ENCODE measurements at places on chromosomes 16 and 17. TPM values are rescaled to one million over a fixed set of nuclear protein-coding genes. Genes with fewer than 3 reads are reported as not detected.

- DNase-seq = no peak
Observed at GRCh38 chr16:261031-261691, 14.6 kb downstream of the RGS11 start.

Gene TNFRSF17
- total RNA-seq = not detected

Gene TEKT5
- not detected for total RNA-seq

Gene WFIKKN2
- not detected for total RNA-seq

- DNase-seq = peak; percentile 28
Observed at GRCh38 chr17:57939797-57940196, 15.4 kb downstream of the CUEDC1 start.

Gene TEX14
- not detected for total RNA-seq

GRCh38 chr17:65079489-65079900 is 23.0 kb upstream of the GNA13 start:
- no peak for DNase-seq

DNA sequence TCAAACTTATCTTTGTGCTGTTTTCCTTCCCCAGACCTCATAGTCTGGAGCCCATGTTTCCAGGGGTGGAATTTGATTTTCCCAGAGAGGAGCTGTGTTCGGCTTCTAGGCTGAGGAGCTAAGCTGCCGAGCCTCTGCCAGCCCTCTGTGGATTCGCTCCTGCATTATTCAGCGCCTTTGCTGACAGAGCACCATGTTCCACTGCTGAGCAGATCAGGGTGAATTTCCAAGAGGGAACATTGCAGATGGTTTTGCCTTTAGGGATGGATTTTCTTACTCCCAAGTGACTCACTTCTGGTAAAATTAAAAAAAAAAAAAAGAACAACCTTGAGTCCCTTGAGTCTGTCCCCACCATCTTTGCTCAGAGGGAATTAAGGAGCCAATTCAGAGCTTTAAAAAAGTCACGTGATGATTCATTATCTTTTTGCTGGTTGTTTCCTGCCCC is 229.5 kb downstream of the PRKCA start:
- DNase-seq = no peak

GRCh38 chr16:2663553-2664546 is 18.5 kb upstream of the KCTD5 start:
- no peak for DNase-seq

GRCh38 chr17:8290043-8290442 is 1.6 kb downstream of the RANGRF start:
- no peak for DNase-seq

- no peak for DNase-seq
Observed at GRCh38 chr17:7478276-7479212, 887 bp downstream of the ZBTB4 start.

DNA sequence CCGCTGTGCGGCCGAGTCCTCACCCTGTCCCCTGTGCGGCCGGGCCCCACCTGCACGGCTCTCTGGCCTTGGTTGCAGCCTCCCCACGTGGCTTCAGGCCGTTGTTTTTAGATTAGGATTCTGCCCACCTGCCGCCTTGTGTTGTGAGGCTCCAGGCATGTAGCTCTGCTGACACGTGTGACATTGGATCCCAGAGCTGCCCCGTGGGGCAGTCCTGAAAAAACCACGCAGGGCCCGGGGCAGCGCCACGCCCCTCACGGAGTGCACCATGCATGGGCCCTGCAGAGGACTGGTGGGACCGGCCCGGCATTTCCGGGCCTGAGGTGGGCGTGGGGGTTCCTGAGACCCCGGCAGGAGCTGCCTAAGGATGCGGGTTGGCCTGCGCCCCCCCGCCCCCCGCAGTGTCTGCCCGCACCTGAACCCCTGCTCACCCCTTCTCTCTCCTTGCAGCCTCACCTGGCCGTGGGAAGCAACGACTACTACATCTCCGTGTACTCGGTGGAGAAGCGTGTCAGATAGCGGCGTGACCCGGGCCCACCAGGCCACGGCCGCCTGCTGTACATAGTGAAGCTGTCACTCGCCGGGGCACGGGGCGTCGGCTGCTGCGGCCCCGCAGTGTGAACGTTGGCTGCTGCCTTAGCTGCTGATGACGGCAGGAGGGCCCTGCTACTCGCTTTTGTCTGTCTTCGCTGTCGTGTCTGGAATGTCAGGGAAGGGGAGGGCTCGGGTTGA is 27.7 kb upstream of the CHMP6 start:
- DNase-seq = no peak

DNA sequence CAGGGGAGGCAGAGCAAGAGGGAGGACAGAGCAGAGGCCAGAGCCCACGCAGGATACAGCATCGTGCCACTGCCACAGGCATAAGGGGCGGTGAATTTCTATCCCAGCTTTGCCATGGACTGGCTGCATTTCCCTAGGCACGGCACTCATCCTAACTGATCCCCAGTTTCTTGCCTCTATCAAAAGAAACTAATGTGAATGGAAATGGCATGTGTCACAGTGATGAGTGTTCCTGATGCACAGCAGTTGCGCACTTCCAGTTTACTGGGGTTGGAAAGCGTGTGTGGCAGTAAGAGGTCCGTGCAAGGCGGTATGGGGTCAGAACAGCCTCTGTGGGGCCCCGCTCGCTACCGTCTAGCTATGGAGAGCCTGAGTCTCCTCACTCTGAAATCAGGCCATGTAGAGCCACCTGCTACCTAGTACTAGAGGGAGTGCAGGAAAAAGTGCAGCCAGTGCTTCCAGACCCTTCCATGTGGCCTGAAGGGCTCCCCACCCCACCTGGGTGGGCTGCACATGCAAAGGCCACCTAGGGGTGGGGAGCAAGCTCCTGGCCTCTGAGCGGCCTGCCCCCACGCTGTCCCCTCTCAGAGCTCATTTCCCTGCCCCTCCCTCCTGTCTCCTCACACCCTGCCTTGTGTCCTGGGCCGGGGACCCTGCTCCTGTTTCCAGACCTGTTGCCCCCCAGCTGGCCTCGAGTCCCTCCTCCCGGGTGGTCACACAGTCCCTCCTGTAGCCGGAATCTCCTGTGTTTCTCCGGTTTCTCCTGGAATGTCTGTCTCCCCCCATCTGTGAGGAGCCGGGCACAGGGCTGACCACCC is 5.0 kb upstream of the KCNJ18 start:
- no peak for DNase-seq

Gene MEOX1
- 6.1 TPM for total RNA-seq

Gene TMC8
- total RNA-seq = 1.00 TPM

- no peak for DNase-seq
Observed at GRCh38 chr17:38343608-38344419, at the start of gene GPR179. GPR179 (minus strand) TSS chr17:38343956; CDS start chr17:38343789, 167 bp downstream.

- no peak for DNase-seq
Observed at GRCh38 chr16:65489531-65490023, 367.7 kb upstream of the CDH11 start.

DNA sequence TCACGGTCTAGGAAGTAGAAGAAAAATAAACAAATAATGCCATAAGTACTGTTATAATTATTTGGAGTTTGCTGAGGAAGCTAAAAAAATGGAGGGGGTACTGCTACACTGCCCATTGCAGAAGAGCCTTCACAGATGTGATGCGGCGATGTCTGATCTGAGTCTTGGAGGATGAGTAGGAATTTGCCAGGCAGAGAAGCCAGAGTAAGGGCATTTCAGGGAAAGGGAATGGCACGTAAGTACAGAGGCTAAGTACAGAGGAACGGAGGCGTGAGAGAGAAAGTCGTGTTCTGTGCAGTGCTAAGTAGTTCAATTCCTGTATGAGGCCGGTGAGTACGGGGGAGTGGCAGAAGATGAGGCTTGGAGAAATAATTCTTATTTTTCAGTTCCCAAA is 741 bp upstream of the GRB2 start:
- no peak for DNase-seq

DNA sequence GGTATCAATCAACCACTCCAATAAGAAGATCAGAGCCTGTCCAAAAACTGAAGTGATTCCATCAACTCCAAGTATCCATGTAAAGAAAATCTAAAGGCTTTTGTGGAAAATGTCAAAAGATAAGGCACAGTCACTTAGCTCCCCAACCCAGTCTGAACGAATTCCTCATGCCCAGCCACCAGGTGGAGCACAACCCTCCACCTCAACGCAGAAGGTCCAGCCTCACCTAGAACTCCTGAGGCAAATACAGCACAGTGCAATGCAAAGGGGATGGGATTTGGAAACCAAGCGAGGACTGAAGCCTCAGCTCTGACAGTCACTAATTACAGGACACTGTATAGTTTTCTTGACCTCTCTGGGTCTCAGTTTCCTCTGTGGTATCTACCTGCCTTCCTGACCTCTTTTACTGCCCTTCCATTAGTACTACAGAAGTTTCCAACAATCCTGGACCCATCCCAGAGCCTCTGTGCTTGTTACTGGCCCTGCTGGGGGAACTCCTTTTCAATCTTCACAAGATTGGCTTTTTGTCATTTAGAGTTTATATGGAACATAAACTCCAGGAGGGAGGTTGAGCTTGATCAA is 2.0 kb downstream of the NCBP3 start:
- no peak for DNase-seq

Gene ST6GALNAC2
- total RNA-seq = 23.5 TPM
